Sigmoid colon (tissue), 7 donors: ENCODE measurements at places on chromosomes 1 and 21. TPM values are rescaled to one million over a fixed set of nuclear protein-coding genes. Genes with fewer than 3 reads are reported as not detected.

CNR2 gene
- not detected for polyA plus RNA-seq

- DNase-seq = no peak
- no peaks in the 10 kb centered on the region for H3K27me3 ChIP-seq
- no peak overlapping the region for H3K4me3 ChIP-seq
- H3K27ac ChIP-seq = no peak overlapping the region
- peaks cover 26% of the 10 kb centered on the region for H3K36me3 ChIP-seq
Observed at GRCh38 chr1:67044631-67045270, 9.2 kb downstream of the SLC35D1 start.

DNA sequence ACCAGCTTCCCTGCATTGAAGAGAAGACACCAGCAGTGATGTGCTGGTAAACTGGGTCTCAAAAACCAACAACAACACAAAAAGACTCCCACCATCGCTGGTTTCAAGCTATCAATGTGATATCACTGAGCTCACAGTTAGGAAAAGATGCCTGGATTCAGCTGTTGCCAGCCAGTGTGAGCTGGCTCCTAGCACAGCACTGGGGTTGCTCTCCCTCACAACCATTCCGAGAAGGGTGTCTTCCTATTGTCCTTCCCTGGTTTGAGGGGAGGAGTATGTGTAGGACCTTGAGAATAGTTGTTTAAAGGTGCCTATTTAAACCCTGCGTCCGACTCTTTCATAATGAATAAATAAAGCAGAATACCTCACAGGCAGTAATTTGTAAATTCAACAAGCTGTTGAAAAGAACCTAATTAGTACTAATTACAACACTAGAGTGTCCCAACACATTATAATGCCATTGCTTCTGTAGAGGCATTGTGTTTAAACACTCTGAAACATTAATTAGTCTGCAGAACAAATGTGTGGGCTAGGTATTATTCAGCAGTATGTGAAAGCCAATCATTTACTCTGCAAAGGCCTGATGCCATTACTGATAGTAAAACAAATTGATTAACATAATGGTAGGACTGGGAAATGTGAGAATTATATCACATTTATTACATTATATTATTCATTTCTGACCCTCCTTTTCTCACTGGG is 17.2 kb downstream of the NIBAN1 start:
- no peak for DNase-seq
- H3K4me3 ChIP-seq = no peak overlapping the region
- peak overlapping the region; percentile 64 for H3K27ac ChIP-seq
- no peaks in the 10 kb centered on the region for H3K36me3 ChIP-seq
- H3K4me1 ChIP-seq = no peaks in the 10 kb centered on the region

- H3K27me3 ChIP-seq = no peaks in the 10 kb centered on the region
- H3K27ac ChIP-seq = no peak overlapping the region
- no peaks in the 10 kb centered on the region for H3K36me3 ChIP-seq
- H3K4me3 ChIP-seq = no peak overlapping the region
- no peak for DNase-seq
Observed at GRCh38 chr1:157580179-157580827, 17.6 kb downstream of the FCRL4 start.

DNA sequence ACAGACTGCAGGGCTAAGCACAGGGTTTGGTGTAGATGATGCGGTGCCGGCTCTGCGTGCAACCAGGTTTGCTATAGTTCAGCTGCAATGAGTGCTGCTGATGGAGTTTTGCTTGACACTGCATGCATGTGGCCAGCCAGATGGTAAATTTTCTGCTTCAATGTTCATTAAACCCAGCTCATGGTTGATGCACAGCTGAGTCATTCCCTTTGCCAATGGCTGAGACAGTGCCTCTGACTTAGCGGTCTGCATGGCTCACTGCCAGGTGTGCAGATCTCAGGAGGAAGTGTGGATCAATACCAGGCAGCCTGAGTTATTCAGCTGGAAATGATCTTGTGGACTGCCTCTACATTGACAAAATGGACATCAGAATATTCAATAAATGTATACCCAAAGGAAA is 172.7 kb upstream of the ZP4 start:
- no peak for DNase-seq
- H3K27me3 ChIP-seq = no peaks in the 10 kb centered on the region
- H3K36me3 ChIP-seq = no peaks in the 10 kb centered on the region
- no peak overlapping the region for H3K4me3 ChIP-seq
- no peak overlapping the region for H3K27ac ChIP-seq
- H3K4me1 ChIP-seq = no peaks in the 10 kb centered on the region

DNA sequence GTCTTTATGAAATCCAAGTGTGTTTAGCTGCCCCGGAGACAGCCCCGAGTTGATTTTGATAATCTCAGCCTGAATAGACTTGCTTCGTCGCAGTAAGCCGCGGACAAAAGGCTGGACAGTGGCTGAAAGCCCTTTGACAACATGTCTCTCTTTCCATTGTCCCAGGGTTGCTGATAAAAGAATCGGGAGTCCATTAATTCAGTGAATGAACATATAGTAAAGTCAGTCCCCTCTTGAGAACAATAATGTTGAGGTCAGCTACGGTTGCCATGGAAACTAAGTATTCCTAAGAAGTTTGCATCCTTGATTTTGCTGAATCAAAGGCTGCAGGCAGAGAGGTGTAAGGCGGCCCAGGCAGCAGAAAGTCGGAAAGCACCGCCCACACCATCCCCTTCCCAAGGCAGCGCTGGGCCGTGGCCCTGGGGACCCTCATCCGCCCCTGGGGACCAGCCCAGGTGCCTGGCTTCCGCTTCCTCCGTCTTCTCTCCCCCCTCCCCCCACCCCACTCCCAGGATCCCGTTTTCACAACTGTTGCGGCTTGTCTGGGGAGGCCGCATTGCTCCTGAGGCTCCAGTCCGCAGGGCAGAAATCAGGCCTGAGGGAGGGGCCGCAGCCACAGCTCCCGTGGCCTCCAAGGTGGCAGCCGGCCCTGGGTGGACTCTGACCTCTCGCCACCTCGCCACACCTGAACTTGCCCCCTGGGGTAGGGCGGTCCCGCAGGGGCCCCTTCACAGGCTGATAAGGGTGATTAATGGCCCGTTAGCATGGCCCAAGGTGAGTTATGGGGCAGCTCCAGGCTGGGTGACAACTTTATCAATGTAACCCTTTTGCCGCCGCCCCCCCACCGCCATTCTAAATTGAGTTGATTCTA is 180.9 kb downstream of the PRDM16 start:
- peaks cover 66% of the 10 kb centered on the region for H3K27me3 ChIP-seq
- H3K4me1 ChIP-seq = no peaks in the 10 kb centered on the region
- no peaks in the 10 kb centered on the region for H3K36me3 ChIP-seq
- H3K4me3 ChIP-seq = no peak overlapping the region

GRCh38 chr1:110190282-110190929 is 19.7 kb upstream of the KCNC4 start:
- no peak overlapping the region for H3K4me3 ChIP-seq
- H3K36me3 ChIP-seq = no peaks in the 10 kb centered on the region
- no peak overlapping the region for H3K27ac ChIP-seq
- H3K27me3 ChIP-seq = no peaks in the 10 kb centered on the region
- no peak for DNase-seq

DNA sequence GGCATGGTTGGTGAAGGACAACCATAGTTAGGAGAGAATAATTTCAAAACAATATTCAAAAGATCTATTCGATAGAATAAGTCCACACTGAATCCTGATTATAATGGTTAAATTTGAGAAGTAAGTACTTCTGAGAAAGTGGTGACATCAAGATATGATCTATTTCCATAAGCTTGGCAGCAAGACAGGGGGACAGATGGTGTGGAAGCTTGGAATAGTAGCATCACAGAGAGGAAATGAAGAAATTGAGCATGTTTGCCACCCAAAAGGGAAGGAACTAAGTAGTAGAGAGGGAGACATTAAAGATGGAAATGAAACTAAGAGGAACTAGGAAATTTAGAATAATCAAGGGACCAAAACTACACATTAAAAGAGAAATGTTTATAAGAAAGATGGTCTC is 94.5 kb downstream of the OLFM3 start:
- no peaks in the 10 kb centered on the region for H3K27me3 ChIP-seq
- no peaks in the 10 kb centered on the region for H3K36me3 ChIP-seq
- no peak for DNase-seq
- H3K4me1 ChIP-seq = no peaks in the 10 kb centered on the region
- no peak overlapping the region for H3K4me3 ChIP-seq
